Effector CD8-positive, alpha-beta T cell (primary cell): ENCODE measurements at places on chromosomes 7 and 10.
A peak's percentile ranks its signal among the peaks of the same experiment; 100 is the strongest.

- no peak for DNase-seq
These were observed 35.5 kb downstream of the TMEM270 start for GRCh38 chr7:73896454-73896853.

DNA sequence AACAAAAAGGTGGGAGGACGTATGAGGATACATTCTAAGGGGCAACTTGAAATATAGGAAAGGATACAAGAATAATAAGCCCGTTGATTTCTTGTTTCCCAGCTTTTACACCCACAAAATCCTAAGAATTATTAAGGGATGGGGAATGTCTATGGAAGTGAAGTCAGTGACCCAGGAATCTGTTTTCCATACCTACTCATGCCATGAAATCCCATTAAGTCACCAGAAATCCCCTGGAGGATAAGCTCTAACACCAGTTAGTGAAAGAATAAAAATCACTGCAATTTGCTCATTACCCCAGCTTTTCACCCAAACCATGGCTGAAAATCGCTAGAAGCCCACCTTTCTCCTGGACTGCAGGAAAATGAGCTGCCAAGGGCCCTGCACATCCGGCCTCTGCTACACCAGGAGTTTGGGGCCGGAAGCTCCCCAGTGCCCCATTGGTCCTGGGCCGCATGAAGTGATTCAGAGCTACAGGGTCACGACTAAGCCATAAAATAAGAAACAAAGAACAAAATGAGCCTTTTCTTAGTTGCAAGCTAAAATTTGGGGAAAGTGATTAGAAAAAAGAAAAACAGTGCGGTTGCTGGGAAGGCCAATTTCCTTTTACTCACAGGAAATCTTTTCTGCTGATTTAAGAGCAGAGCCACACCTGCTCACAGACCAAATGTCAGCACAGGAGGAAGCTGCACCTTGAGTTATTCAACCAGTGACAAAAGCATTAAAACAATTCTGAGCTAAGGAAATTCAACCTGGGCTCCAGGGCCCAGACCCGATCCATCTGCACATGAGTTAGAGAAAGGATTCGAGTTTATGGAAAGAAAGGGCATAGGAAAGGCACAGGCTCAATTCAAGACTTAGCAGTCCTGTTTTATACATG is 40.3 kb downstream of the HIPK2 start:
- DNase-seq = no peak

DNA sequence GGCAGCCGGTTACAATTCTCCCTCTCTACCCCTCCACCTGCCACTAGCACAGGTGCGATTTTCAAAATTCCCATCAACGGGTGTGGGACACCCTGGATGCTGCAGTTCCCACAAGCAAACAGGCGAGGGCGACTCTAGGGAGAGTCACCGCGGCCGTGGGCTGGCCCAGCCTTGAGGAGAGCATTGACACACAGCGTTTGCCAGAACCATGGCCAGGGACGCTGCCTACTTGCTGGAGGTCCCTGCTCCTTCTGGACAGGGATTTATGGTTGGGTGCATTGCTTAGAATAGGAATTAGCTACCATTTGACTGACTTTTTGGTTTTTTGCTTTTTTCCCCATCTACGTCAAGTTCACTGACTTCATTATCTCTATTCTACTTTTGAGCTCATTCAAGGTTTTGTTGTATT is 19.0 kb upstream of the CLDN4 start:
- DNase-seq = peak; percentile 11

GRCh38 chr7:26916336-26916735 is 51.9 kb upstream of the SKAP2 start:
- DNase-seq = no peak

- no peak for DNase-seq
These were observed 69.0 kb downstream of the AHR start for GRCh38 chr7:17367502-17367901.

- DNase-seq = no peak
These were observed 2.5 kb upstream of the LAMB4 start for GRCh38 chr7:108132551-108133265.

GRCh38 chr7:133681529-133681928 is 428.7 kb downstream of the EXOC4 start:
- no peak for DNase-seq

GRCh38 chr7:136654406-136654805 is 214.0 kb upstream of the CHRM2 start:
- no peak for DNase-seq

- DNase-seq = no peak
These were observed 77.4 kb downstream of the LRMDA start for GRCh38 chr10:75508814-75509306.
